AG09319 (cell line): ENCODE measurements at places on chromosomes 13 and 19.

- no peak for DNase-seq
Measured at GRCh38 chr13:37485756-37486155, 112.8 kb downstream of the POSTN start.

- no peak for DNase-seq
Measured at GRCh38 chr19:18046059-18046718, 38.2 kb downstream of the ARRDC2 start.

DNA sequence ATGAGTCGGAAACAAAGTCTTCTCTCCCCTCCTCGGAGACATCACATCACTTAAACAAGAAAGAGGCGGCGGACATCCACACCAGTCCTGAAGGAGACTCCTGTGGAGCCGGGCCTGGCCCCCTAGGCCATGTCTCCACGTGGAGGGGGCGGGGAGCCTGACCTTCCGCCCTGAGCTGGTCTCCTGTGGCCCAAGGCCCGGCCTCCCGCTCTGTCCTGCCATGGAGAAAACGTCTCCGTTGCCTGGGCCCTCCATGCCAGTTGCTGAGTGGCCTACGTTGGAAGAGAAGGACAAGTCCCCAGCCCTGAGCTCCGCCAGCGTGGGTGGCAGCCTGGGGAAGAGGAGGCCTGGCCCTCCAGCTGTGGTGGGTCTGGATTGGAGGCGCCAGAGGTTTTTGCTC lies 5.5 kb upstream of the CACTIN start:
- no peak for DNase-seq

GRCh38 chr19:55305983-55306562 lies 19.1 kb downstream of the TMEM150B start:
- no peak for DNase-seq

GRCh38 chr19:13951799-13952153 lies 533 bp upstream of the DCAF15 start:
- DNase-seq = no peak

DNA sequence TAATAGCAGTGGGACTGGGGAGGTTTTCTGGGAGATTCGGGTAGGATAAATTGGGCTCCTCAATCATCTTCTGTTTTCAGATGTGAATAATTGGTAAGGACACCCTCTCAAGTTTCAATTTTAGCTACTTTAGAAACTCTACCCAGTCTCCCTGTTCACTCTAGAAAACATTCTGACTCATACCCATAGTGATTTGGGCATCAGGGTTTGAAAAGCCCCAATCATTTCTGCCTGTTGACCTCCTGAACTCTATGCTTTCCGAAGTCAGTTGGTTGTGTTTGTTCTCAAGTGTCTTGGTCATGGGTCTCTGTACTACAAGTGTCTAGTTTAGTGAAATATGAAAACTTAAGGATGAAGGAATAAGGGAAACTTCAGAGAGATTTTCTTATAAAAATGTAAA lies 911.3 kb upstream of the GPC6 start:
- DNase-seq = no peak

- no peak for DNase-seq
Measured at GRCh38 chr13:59906413-59907049, 257.2 kb downstream of the DIAPH3 start.

DNA sequence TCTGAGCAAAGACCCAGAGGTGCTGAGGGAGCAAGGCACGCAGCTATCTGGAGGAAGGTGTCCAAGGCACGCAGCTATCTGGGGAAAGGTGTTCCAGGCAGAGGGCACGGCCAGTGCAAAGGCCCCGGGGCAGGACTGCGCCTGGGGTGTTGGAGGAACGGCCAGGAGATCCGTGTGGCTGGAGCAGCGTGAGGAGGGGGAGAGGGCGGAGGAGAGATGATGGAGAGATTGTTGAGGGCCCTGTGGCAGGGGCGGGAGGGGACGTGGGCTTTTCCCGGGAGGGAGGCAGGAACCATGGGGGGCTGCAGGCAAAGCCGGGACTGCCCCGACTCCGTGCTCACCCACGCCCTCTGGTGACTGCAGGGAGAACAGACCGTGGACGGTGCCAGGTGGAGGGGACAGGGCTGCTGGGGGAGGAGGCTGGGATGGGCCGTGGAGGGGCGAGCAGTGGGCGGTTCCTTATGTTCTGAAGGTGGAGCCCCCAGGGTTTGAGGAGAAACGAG lies 13.3 kb upstream of the MISP start:
- no peak for DNase-seq

DNA sequence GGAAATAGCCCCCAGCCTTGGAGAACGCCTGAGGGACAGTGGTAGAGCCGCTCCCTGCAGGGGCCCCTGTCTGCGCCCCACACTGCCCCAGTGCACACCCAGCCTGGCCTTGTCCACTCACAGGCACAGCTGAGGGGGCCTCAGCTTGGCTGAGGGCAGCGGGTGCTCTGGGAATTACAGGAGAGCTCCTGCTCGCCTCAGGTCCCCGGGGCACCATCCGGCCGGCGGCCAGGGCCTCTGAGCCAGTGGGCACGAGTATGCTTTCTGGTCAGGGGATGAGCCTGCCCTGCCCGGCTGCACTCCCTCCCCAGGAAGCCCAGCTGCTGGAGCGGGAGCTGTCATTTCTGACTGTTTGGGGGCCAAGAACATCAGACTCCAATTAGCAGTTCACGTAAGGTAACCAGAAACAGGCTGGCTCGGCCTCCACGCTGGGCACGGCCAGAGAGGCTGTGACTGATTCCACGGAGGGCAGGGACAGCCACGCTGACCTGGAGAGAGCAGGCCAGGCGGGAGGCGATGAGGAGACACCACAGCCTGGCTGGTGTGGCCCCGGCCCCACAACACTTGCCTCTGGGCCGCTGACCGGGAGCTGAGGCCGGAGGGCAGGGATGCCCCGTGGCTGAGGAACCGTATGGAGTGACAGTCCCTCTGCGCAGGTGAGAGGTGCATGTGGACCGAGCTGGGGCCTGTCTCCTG lies 15.4 kb downstream of the CEBPG start:
- DNase-seq = no peak

- DNase-seq = no peak
Measured at GRCh38 chr13:26996965-26997752, 174.5 kb downstream of the USP12 start.

DNA sequence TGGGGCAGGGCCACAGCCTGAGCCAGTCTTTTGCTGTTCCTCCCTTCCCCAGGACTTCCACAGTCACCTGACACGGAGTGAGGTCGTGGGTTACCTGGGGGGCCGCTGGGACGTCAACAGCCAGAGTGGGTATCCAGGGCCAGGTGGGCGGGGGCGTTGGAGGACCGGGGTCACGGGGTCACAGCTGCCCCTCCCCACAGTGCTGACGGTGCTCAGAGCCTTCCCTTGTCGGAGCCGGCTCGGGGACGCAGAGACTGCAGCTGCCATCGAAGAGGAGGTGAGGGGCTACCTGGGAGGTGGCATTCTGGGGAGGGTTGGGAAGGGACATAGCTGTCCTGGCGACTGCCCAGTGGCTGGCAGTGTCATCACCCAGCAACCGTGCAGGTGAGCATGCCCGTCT lies 11.5 kb downstream of the MPND start:
- DNase-seq = no peak

DNA sequence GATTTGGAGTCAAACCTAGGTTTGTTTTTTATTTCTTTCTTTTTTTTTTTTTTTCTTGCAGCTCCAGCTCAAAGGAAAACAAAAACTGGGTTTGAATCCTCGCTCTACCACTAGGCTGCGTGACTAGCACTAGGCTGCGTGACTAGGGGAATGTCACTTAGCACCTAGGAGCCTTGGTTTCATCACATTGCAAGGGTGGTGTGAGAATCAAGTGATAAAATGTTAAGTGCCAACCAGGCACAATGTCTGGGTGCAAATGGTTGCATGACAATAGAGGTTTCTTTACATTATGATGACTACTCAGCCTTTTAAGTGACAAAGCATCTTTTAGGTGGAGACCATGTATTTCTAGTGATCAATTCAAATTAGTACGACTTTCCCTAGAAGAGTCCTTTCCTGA lies 27.9 kb downstream of the RCBTB2 start:
- DNase-seq = no peak

DNA sequence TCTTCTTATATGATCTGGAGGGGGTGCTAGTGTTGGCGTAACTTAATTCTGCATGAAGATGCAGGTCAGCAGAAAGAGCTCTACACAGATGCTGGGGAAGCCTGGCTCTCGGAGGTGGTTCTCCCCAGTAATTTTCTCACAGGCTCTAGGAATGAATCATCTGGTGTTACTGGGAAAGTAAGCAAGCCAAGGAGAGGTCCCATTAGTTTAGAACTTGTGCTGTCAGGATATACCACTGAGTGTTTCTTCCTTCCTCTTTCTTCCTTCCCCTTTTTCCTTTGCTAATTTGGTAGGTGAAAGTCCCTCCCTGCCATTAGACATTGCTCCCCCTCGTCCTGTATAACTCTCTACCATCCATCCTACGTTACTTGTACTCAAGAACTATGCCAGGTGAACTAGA lies 68.3 kb downstream of the ATP8A2 start:
- DNase-seq = no peak

DNA sequence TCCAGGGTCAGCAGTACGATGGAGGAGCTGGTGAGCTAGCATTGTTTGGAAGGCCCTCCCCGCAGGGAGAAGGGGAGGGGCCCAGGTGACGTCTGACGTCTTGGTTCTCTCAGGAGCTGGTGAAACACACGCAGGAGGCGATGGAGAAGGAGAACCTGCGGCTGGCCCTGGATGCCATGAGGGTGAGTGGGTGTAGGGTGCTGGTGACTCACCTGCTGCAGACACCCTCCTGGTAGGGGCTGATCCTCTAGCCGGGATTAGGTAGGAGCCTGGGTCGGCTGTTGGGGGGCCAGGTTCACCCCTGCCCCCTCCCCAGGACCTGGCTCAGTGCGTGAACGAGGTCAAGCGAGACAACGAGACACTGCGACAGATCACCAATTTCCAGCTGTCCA lies 55.8 kb downstream of the VAV1 start:
- DNase-seq = no peak

DNA sequence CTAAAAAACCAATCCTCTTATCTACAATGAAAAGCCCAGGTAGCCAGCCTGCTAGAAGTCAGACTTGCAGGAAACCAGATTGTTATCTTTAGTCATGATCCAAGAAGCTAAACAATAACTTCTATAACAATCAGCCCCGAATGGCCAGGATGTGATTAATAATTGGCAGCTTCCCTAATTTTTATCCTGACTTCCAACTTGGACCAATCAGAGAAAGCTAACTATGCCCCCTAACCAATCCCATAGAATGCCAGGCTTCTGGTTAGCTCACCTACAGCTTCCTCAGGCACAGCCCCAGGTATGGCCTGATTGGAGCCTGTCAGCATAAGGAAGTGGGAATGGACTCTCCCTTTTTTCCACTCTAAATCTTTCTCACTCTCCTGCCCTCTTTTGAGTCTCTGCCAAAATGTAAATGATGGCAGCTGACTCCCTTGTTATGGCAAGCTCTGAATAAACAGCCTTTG lies 394.9 kb downstream of the DLEU7 start:
- DNase-seq = no peak

GRCh38 chr19:3129112-3129511 lies 6.7 kb upstream of the GNA15 start:
- peak; percentile 35 for DNase-seq

GRCh38 chr13:43269037-43269481 lies 245.7 kb downstream of the DNAJC15 start:
- DNase-seq = peak; percentile 90

- peak; percentile 66 for DNase-seq
Measured at GRCh38 chr13:49858178-49858856, 65.8 kb upstream of the KPNA3 start.

DNA sequence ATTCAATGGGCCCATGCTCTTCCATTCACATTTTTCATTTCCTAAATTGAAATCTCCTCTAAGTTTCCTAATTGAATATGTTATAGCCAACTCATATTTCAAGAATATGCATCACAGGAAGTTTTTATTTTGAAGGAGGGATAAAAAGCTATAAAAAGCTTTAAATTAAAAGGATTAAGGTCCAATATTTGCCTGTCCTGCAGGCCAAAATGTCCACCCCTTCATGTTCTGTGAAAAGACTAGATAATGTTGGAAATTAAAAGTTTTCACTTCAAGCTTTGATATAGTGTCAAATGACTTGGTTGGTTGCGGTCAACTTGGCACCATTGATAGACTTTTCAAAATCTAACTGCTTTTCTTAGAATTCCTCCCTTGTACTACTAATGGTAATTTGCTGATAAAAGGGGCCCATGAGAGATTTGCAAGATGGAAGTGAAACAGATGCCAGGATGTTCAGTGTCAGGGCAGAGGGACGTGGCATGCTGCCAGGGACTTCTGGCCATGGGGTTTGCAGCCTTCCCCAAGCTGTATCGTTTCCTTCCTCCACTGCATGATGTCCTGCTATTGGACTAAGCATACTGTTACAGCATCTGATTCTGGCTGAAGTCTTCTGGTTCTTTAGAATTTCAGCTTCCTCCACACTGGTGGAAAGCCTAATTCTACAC lies 547.3 kb upstream of the MIR17HG start:
- DNase-seq = no peak

GRCh38 chr19:17289489-17289888 lies 7.8 kb downstream of the ANKLE1 start:
- peak; percentile 62 for DNase-seq

DNA sequence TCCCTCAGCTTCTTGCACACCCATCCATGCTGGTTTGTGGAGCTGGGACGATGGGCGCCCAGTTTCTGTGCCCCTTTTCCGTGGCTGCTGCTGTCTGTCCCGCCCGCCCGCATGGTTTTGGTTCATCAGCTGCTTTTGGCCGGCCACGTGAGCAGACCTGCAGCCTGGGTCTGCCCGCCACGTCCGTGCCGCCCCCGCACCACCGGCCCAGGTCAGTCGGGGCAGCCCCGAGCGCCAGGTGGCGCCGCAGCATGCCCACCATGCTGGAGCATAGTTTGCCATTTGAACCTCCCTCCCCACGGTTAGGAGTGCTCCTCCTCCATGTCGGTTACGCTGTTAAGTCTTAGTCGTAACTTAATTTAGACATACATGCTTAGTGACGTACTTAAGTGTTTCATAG lies 15.3 kb upstream of the RPS15 start:
- DNase-seq = no peak

DNA sequence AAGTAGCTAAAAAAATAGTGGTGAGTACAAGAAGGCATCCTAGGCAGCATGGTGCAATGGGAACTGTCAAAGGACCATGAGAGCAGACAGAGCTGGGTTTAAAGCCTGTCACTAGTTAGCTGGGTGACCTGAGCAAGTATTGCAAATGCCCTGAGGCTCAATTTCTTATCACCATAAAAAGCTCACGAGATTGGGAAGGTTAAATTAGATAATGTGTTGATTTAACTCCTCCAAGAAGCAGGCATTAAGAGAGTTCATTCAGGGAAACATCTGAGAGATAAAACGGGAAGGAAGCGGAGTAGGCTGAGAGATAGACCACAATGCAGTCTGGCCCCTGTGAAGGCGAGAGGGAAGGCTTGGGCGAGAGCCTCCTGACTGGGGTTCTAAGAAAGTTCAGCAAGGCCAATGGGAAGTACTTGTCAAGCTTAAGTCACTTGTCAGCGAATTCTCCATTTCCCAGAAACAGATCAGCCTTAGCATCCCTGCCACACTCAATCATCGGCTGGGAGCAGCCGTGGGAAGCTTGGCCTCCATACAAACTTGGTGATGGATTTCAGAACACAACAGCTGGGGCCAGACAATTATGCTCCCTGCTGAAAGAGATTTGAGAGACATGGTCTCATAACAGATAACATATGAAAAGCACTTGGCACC lies 105.5 kb downstream of the POU4F1 start:
- no peak for DNase-seq

GRCh38 chr19:28134311-28134710 lies 1078.6 kb downstream of the UQCRFS1 start:
- no peak for DNase-seq
